ENCODE measurements at places on chromosomes 5 and 9.

- DNase-seq = no peak
Observed at GRCh38 chr5:54013556-54014194, 296.7 kb downstream of the ARL15 start.

DNA sequence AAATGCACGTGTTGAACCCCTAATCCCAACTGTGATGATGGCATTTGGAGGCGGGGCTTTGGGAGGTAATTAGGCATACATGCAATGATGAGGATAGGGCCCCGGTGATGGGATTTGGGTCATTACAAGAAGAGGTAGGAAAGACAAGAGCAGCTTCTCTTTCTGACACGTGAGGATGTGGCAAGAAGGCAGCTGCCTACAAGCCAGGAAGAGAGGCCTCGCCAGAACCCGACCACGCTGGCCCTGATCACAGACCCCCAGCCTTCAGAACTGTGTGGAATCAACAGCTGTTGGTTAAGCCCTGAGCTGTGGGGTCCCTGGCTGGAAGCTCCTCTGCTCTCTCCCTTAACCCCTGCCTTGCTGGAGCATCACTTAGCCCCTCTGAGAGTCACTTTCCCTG is 57.5 kb downstream of the COL23A1 start:
- DNase-seq = no peak

DNA sequence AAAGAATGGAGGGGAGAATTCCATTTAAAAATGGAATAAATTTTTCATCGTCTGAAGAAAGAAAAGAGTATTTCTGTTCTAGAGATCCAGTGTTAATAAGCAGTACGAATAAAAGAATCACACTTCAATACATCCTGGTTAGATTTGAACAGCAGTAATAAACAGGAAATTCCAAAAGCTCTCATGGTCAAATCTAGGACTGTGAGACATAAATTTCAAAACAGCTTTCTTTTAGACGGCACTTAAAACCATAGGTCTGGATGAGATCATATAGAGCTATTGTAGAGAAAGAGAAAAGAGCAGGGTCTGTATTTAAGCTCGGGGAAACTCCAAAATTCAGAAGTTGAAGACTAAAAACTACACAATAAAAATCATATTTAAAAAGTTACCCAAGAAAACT is 1006.9 kb upstream of the CTNND2 start:
- DNase-seq = no peak

DNA sequence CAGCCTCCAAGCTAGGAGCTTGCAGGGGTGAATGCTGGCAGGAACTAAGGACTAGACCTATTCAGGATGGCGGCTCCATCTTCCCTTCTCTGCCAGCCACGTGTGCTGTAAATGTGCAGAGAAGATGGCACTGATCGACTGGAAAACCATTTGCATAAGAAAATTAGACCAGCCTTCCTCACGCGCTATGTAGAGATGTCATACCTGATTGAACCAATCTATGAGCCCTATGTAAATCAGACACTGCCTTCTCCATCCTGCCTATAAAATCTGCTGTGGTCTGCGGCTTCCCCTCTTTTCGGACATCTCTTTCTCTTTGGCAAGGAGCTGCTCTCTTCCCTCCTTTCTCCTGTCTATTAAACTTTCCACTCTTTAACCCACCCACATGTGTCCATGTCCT is 91.6 kb downstream of the NPR3 start:
- DNase-seq = no peak

DNA sequence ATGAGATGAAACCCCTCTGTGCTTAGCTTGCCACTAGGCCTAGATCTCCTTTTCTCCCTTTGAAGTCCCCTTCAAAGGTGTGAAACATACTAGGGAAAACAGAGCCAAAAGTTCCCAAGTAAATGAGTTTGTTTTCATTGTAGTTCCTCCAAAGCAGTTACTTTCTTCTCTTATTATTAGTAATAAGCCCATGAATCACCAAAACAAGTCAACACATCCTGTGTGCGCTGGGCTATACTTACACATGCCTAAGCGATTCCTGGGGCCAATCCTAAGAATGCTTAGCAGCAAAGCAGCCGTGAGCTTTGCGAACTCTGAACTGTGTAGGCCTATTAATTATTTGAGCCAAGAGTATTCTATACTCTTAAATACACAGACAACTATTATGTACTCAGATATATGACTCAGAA is 7.6 kb downstream of the ENC1 start:
- no peak for DNase-seq

All from urinary bladder (tissue), 4 donors.